Hematopoietic multipotent progenitor cell (in vitro differentiated cells): ENCODE measurements at places on chromosomes 2 and 18.

GRCh38 chr2:134836986-134837385 is 1.4 kb upstream of the ACMSD start:
- DNase-seq, result no peak

GRCh38 chr2:20425371-20425881 is 21.4 kb upstream of the RHOB start:
- DNase-seq, result no peak

- no peak for DNase-seq
Measured at GRCh38 chr18:80193701-80194100, 53.6 kb downstream of the PARD6G start.

DNA sequence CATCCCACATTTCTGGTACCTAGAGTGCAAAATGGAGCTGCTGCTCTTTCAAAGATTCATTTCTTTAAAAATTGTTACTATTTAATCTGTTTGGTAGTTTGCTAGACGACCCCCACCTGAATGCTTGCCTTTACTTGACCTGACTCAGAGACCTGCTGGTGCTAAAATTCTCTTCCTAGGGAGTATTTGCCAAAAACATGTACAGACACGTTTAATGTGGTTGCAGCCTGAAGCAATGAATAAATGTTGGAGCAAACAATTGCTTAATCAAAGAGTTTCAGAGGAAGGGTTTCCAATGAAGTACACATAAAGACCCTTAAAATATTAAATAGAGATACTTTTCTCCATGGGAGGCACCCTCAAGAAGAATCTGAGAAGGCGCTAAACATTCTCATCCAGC is 734.4 kb downstream of the CBLN2 start:
- no peak for DNase-seq

- DNase-seq, result no peak
Measured at GRCh38 chr2:145687442-145688134, 1167.7 kb upstream of the ZEB2 start.

GRCh38 chr2:154686162-154686561 is 12.3 kb upstream of the KCNJ3 start:
- DNase-seq, result no peak

GRCh38 chr2:28639836-28640235 is 111.8 kb upstream of the PPP1CB start:
- DNase-seq, result no peak

DNA sequence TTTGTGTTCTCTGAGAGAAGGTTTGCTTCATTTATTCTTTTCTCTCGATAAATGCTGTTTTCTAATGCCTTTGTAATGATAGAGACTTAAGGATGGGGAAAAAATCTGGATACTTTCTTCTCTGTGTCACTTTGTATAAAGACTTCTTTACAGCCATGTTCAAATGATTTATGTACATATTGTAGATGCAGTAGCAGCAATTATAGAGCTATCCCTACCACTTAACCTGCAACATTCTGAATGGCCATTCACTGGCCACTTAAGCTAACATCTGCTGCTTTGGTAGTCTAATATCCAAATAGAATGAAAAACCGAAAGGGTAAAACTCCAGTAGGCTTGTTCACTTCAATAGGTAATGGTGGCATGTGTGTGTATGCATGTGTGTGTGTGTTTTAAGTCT is 97.8 kb downstream of the CSRNP3 start:
- DNase-seq, result no peak

DNA sequence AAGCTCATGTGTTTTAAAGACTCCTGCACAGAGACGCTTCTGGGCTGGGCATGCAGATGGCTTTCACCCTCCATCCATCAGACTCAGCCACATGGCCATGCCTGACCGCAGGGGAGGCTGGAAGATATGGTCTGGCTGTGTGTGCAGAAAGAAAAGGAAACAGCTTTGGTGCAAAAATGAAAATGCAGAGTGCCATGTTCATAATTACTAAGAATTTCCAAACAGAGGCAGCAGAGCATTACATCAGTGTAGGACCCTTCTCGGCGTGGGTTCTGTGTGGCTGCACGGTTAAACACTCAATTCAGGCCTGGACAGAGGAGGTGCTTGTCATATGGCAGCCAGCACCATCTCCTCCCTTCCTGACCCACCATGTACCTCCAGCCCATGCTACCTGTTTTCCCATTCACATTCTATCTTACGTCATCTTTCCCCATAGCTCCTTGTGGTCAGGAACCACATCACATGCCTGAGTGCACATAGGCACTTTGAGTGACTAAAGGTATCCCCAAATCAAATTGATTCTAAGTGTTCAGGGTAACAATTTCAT is 200.3 kb upstream of the ID2 start:
- peak; percentile 92 for DNase-seq

DNA sequence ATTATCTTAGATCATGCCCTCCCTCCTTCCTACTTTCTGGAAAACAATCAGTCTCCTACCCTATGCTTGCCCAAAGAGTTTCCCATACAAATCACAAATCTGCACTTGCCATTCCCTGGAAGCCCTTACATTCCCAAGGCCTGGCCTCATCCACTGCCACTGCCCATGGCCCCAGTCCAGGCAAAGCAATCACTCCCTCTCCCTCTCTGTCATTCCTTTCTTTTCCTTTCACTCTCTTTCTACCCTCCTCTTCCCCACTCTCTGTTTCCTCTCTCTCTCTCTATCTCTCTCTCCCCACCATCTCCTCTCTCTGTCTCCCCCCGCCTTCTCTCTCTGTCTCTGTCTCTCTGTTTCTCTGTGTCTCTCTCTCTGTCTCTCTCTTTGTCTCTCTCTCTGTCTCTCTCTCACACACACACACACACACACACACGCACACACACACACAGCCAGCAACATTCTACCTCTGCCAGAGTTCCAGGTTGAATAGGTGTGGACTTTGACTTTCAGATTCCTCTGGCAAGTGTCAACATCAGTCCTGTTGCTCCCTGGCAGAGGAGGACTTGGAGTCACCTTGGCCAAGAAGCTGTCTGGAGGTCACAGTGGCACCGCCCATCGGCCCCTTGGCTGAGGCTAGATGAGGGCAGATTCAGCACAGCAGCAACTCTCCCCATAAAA is 43.7 kb upstream of the NAT8 start:
- DNase-seq, result no peak

GRCh38 chr2:29463181-29463900 is 348.1 kb downstream of the CLIP4 start:
- DNase-seq, result no peak

GRCh38 chr2:45889620-45890370 is 238.3 kb downstream of the PRKCE start:
- DNase-seq, result no peak

GRCh38 chr2:190864375-190864774 is 16.2 kb upstream of the GLS start:
- DNase-seq, result no peak

DNA sequence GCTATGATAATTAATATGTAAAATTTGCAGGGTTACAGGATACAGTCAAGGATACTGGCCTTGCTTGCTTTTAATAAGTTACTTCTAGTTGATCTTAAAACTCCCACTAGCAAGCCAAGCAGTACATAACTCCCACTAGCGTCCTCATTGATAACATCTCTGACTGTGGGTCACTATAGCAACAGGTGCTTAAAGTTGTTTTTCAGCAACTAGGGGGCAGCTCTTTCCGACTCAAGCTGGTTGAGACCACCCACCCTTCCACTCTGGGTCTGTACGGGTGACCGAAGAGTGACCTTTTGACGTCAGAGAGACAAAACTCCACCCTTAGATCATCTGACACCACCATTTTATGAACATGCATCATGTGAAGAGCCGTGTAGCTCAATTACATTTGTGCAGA is 208.6 kb downstream of the MYO1B start:
- DNase-seq, result no peak

DNA sequence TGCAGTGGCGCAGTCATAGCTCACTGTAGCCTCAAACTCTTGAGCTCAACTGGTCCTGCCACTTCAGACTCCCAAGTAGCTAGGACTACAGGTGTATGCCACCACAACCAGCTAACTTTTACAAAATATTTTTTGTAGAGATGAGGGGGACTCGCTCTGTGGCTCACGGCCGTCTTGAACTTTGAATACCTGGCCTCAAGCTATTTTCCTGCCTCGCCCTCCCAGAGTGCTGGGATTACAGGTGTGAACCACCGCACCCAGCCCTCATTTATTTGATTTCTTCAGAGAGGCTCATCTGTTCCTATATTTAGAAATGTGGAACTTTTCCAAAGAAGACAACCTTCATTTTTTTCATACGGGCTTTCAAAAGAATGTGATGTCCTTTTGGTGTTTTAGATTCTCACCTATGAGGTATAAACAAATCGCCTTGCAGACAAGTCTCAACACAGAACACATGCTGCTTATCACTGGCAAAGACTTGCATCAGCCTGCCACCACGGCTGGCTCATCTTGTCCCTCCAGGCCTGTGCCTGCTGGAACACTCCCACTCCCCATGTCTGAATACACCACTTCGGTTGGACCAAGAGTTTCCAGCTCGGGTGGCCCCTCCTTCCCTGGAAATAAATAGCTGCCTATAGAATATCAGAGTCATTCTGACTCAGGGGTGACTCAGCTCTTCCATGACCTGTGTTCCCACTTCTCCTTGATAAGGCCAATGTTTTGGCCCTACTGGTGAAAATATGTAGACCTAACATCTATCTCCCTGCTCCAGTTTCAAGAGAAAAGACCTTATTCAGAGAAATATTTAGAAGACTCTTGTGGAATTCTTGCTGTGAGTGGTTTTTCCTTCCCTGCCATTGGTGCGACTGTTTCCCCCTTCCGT is 202.6 kb downstream of the TGIF1 start:
- peak; percentile 80 for DNase-seq

DNA sequence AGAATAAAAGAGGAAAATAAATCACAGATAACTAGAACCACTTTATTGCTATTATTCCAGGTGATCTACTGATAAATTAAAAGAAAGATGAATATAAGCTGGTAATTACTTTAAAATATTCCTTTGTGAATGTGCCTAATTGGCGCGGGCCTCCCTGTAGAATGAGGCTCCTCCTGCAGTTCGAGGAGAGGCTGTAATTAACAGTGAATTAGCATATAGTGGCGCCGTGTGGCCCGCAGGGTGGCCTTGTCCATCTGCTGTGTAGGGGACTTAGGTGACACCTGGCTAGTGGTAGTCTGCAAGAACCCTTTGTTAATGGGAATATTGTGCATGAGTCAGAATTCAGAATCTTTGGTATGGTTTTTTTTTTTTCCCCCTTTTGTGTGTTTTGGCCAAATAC is 119.8 kb downstream of the AGAP1 start:
- no peak for DNase-seq

GRCh38 chr2:96531872-96532505 is 4.6 kb upstream of the ARID5A start:
- DNase-seq, result peak; percentile 100

- no peak for DNase-seq
Measured at GRCh38 chr2:235859651-235860050, 308.5 kb downstream of the GBX2 start.

DNA sequence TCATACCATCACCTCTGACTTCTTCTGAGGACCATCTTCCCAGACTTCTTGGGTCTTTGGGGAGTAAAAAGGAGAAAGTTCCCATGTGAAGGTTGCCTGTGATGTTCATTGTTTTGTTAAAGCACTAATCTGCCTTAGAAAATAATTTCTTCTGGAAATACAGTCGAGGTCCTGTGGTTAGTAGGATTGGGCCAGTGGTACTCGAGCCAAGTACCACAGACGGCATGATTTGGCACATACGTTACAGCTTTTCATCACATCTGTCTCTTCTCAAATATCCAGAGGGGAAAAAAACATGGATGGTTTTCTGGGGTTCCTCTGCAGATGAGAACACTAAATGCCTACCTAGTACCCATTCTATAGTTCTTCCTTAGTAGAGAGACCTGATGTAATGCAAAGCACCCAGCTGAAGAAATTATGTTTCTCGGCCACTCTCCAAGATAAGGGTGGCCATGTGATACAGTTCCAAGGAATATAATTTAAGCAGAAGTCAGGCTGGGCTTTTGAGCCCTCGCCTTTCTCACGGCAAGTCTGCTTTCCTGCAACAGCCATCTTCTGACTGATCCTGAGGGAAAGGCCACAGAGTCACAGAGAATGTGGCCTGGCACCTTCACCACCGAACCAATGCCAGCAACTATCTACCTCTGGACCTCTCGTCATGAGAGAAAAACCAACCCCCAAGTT is 161.0 kb downstream of the RNF152 start:
- DNase-seq, result no peak

GRCh38 chr18:5600378-5601071 is 56.7 kb upstream of the EPB41L3 start:
- DNase-seq, result peak; percentile 76

GRCh38 chr2:237223201-237223861 is 137.6 kb downstream of the COPS8 start:
- DNase-seq, result no peak

DNA sequence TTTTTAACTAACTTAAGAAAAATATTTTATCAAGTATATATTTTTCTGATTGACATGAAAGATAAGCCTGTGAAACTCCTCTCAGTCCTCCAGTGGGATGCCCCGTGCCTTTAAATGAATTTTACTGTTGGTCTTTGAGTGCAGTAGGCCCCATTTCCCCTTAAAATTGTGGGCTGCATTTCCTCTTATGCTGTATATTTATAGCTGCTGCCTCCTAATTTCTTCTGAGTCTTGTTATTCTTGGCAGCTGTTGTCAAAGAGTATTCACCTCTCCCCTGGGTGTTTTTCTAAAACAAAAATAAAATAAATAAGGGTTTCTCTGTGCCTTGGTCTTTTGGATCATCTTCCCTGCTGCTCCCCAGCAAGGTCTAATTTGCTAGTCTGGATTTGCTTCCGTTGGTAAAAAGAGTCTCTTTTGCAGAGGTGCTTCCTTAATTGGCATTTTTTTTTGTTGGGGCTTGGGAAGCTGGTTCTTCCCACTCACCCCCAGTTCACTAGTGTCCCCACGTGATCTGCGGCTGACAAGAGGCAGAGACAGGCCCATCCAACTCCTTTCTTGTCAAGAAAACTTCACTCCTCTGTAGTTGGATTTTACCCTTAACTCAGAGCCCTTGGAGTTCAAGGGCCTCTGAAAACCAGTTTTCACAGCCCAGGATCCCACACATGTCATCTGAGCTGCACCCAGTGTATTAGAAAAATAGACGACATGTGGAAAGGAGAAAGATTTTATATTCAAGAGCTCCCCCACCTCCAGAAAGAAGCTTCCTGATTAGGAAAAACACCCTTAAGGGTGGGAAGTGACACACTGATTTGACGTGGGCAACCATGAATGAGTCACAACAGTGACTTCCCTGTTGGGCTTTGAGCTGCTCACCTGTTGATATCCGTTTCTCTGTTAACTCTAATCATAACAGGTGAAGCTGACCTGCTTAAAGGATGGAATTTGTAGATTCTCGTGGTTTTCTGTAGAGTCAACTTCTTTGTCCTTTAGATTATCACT is 431.5 kb downstream of the DCDC2C start:
- DNase-seq, result no peak

- DNase-seq, result no peak
Measured at GRCh38 chr2:86256982-86257381, 57.7 kb downstream of the MRPL35 start.

GRCh38 chr2:208142240-208142924 is 3.6 kb downstream of the CRYGB start:
- DNase-seq, result no peak

GRCh38 chr2:237637429-237638135 is 10.2 kb downstream of the LRRFIP1 start:
- no peak for DNase-seq
